ENCODE measurements at places on chromosomes 13 and 19. TPM values are rescaled to one million over a fixed set of nuclear protein-coding genes. Genes with fewer than 3 reads are reported as not detected.

- no peaks in the 10 kb centered on the region for H3K36me3 ChIP-seq
- no peak overlapping the region for H3K27ac ChIP-seq
- no peak overlapping the region for H3K4me3 ChIP-seq
- no peak for DNase-seq
Measured at GRCh38 chr13:22837980-22838647, 342.7 kb upstream of the SGCG start.

DNA sequence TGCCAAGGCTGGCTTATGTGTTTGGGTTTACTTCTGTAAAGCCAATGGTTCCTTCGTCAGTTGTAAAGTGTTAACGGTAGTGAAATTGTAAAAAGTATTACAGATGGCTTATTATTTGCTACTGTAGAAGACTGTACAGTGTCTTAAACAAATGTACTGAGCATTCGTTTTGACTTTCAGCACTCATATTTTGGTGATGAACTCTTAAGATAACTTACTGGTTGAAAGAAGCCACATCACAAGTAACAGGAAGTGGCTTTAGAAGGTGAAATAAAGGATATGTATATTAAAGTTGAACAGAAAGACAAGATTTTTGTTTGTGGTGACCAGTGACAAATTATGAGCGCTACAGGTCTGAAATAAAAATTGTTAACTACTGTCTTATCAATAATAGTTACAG is 64.2 kb downstream of the URI1 start:
- H3K4me3 ChIP-seq = no peak overlapping the region
- H3K4me1 ChIP-seq = peaks cover 41% of the 10 kb centered on the region
- no peaks in the 10 kb centered on the region for H3K27me3 ChIP-seq
- no peak for DNase-seq
- H3K27ac ChIP-seq = no peak overlapping the region
- H3K36me3 ChIP-seq = peaks cover 28% of the 10 kb centered on the region

Gene TMEM255B
- 2.4 TPM for total RNA-seq

DNA sequence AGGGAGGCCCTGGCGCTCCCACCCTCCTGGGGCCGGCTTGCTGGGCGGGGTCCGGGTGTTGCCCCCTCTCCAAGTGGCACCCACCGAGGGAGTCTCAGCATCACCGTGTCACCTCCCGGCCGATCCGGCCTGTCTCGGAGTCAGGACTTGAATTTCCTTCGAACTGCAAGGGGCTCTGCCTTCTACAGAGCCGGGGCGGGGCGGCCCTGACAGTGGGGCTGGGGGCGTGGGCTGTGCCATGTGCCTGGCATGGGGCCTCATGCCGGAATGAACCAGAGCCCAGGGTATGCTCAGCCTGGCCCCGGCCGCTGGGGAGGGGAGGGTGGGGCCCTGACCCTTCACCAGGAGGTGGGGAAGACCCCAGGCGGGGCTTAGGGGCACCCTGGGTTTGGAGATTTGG is 47.0 kb upstream of the TCF3 start:
- DNase-seq = no peak
- H3K36me3 ChIP-seq = no peaks in the 10 kb centered on the region
- H3K27ac ChIP-seq = no peak overlapping the region
- no peak overlapping the region for H3K4me3 ChIP-seq
- H3K4me1 ChIP-seq = no peaks in the 10 kb centered on the region
- peaks cover 54% of the 10 kb centered on the region for H3K27me3 ChIP-seq

Gene DCT
- 0.43 TPM for total RNA-seq

GRCh38 chr19:46404753-46405468 is 8.5 kb downstream of the CCDC8 start:
- H3K27ac ChIP-seq = no peak overlapping the region
- H3K36me3 ChIP-seq = no peaks in the 10 kb centered on the region
- H3K4me1 ChIP-seq = peaks cover 51% of the 10 kb centered on the region
- H3K4me3 ChIP-seq = peak overlapping the region; percentile 75
- H3K27me3 ChIP-seq = peaks cover 43% of the 10 kb centered on the region
- DNase-seq = no peak

Gene ZNF177
- 8.0 TPM for total RNA-seq

DNA sequence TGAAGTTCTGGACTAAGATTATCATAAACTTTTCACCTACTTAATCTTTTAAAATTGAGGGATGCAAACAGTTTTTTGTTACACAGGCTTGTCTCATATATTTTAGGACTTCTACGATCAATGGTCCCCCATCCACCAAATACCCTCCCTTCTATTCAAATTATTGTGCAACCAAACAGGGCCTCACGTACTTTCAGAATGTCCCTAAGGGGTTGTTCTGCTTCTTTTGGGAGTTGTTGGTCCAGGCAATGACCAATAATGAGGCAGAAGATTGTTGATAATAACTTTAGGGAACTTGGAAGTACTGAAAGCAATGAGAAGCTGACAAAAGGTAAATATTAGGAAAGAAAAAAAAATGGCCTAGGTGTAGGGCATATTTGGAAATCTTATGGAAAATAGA is 2.9 kb downstream of the DNAJC15 start:
- peaks cover 25% of the 10 kb centered on the region for H3K4me1 ChIP-seq
- no peak for DNase-seq
- no peak overlapping the region for H3K27ac ChIP-seq
- peak overlapping the region; percentile 54 for H3K4me3 ChIP-seq

DNA sequence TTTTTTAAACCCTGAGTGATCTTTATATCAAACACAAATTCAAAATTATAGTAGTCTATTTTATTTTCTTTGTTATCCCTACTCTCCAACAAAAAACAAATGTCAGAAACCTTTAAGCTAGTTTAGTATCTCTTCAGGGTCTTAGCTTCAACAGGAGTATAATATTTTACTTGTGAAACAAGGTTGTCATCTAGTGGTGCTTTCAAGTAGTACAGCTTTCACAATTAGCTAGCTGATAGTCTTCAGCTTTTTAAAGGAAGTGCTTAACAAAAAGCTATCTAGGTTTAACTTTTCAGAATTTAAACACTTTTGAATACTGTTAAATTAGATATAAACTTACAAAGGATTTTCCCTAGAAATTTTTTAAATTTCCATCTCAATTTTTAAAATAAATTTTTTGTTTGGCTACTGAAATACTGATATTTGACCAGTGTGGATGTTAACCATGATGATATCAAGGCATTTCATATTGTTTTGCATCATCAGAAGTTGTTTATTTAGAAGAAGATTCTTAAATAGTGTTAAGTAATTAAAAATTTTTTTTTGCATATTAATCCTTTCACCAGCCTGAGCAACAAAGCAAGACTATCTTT is 34.2 kb downstream of the TDRD3 start:
- H3K4me3 ChIP-seq = no peak overlapping the region
- peaks cover 3% of the 10 kb centered on the region for H3K36me3 ChIP-seq
- H3K27me3 ChIP-seq = no peaks in the 10 kb centered on the region
- H3K4me1 ChIP-seq = no peaks in the 10 kb centered on the region
- DNase-seq = no peak
